ENCODE measurements at places on chromosomes 12 and 14. TPM values are rescaled to one million over a fixed set of nuclear protein-coding genes. Genes with fewer than 3 reads are reported as not detected.
A peak's percentile ranks its signal among the peaks of the same experiment; 100 is the strongest.

- no peak for DNase-seq
Observed at GRCh38 chr12:96210376-96211055, 16.3 kb downstream of the ELK3 start.

Gene GOLT1B
- 14.7 TPM for total RNA-seq

GRCh38 chr12:12180136-12180535, 86.7 kb downstream of the LRP6 start:
- DNase-seq = no peak

Gene RASAL1
- total RNA-seq = not detected

DNA sequence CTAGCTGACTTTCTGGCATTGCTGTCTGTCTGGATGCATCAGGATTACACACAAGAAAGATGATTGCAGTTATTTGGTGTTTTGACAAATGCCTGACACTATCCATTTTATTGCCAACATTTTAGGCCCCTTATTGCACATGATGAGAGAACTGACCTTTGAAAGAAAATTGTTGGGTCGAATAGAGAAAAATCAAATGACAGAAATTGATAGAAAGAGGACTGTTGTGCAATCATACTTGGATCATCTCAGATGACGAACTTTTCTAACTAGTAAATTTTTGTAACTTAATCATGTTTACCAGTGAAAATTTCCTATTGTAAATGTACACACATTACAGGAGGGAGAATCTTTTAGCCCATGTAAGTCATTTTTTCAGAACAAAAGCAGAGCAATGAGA, 251.5 kb upstream of the USP15 start:
- no peak for DNase-seq

Gene CCDC175
- total RNA-seq = not detected

Gene CLIP1
- 486 TPM for total RNA-seq

DNA sequence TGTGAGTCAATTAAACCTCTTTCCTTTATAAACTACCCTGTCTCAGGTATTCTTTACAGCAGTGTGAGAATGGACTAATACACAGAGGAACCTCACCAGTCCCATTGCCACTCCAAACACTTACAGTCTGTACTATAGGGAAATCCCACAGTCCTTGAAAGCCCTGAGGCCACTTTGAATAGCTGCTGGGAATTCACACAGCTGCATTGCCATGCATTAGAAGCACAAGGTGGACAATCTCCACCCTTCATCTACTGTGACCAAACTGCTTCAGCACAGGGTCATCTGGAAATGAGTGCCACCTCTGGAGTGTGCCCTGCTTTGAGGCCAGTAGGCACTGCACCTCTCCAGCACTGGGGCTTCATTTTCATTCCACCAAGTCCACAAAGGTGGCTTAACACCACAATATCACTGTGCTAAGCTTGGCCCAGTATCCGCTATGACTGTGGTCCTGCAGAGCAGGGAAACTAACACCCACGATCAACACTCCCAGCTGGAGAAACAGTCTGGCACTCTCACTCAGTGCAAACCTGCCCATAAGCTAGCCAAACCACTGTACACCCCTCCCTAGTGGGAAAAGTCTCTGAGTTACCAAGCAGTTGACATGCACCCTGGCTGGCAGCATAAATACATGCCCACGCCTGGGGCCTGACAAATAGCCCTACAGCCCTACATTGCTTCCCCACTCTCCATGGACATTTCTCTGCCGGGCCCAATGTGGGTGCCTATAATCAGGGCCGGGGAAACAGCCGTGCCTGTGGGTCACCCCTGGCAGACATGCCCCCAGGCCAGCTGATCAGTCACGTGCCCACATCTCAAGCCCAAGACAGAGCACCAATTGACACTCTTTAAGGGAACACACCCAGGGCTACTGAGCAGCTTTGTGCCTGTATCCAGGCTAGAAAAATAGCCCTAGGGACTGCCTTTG, 294.3 kb upstream of the MGAT4C start:
- no peak for DNase-seq

GRCh38 chr14:99809360-99809759, 16.1 kb downstream of the EML1 start:
- DNase-seq = peak; percentile 63

DNA sequence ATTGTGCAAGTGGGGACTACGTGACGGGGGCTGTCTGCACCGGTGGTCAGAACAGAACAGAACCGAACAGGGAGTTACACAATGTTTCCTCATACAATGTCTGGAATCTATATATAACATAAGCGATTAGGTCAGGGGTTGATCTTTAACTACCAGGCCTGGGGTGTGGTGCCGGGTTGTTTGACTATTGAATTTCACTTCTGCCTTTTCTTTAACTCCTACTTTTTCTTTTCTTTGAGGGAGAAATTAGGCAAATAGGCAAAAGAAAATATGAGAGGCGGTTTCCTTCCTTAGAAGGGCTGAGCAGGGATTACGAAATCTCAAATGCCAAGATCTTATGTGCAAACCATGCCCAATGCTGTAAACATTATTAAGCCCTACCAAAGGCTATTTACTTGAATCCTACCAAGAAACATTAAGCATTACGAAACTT, 140.3 kb downstream of the SLC38A6 start:
- no peak for DNase-seq

Gene PCNX4
- 33.7 TPM for total RNA-seq

Gene IAPP
- not detected for total RNA-seq

Gene SMCO2
- total RNA-seq = not detected

Gene ACOT6
- total RNA-seq = not detected

GRCh38 chr14:104518659-104519350, 60.8 kb upstream of the C14orf180 start:
- DNase-seq = no peak

Gene VRTN
- total RNA-seq = not detected

- no peak for DNase-seq
Observed at GRCh38 chr12:22234561-22234960, 99.9 kb downstream of the ST8SIA1 start.

Gene KRT3
- not detected for total RNA-seq

Gene ASPG
- not detected for total RNA-seq

Gene HOXC12
- total RNA-seq = not detected

GRCh38 chr12:15201456-15201855, 19.8 kb downstream of the RERG start:
- DNase-seq = no peak

DNA sequence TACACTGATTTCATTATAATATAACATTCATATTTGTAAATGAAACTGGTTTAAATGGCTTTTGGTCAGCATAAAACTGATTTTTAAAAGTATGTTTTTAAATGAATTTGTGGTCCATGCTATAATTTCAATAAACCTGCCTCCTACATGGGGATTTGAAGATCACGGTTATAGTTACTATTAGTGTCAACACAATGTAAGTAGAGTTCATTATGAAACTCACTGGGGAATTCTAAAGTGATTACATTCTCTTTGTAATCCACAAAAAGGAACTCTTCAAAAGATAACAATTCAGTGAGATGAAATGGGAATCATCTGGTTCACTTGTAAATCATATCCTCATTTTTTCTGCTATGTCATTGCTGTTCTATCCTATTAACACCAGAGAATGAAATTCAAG, 204.5 kb upstream of the G2E3 start:
- DNase-seq = no peak

Gene OR4E2
- not detected for total RNA-seq

Gene PIWIL1
- not detected for total RNA-seq

DNA sequence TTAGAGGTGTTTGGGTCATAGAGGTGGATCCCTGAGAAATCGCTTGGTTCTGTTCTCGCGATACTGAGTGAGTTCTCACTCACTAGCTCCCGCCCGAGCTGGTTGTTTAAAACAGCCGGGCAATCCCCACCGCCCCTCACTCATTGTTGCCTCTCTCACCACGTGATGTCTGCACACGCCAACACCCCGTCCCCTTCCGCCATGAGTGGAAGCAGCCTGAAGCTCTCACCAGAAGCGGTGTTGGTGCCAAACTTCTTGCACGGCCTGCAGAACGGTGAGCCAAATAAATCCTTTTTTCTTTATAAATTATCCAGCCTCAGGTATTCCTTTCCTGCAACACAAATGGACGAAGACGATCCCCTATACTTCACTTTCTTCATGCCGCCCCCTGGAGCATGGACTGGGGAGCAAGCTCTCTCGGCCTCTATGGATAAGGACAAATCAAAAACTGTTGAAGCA, 45.4 kb upstream of the CCND2 start:
- no peak for DNase-seq

Gene KRT77
- not detected for total RNA-seq

DNA sequence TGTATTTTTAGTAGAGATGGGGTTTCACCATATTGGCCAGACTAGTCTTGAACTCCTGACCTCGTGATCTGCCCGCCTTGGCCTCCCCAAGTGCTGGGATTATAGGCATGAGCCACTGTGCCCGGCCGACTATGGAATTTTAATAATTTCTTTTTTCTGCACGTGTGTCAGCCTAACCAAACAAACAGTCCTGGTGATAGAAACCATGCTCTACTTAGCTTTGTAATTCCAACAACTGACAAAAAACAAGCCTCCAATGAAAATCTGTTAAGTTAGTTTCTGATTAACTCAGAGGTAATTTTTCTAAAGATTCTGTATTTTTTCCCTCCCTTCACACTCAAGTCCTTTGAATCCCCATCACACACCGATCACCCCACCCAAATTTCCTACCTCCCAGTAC, 15.3 kb downstream of the COQ10A start:
- DNase-seq = no peak

DNA sequence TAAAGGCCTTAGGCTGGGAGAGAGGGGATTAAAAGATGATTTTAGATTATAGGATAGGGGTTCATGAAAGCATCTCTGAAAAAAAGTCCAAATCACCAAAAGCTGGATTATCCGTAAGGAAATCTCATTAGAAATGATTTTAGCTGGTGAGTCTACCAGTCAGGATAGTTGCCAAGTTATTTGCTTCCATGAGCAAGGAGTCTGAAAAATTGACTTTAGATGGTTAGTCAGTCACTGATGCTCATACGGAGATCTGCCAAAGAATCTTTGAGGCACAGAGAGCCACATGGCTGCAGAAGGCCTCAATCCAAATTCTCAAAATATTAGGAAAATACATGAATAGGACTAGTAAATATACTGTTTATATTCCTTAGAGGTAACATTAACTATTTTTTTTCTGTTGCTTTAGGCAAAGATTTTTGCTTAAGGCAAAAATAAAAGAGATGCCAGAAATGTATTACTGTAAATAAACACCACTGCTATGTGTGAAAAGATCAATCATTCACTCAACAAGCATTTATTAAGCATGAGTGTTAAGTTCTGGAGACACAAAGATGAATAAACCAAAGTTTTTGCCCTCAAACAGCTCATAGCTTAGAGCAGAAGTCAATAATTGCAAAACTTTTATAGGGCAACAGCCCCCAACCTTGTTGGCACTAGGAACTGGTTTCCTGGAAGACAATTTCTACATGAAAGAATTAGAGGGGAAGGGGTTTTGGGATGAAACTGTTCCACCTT, 105.2 kb downstream of the BBS10 start:
- DNase-seq = no peak

GRCh38 chr12:74922117-74922516, 287.5 kb downstream of the KCNC2 start:
- DNase-seq = no peak

- no peak for DNase-seq
Observed at GRCh38 chr14:96423446-96424108, 31.6 kb downstream of the AK7 start.

Gene CLEC2B
- total RNA-seq = 14.4 TPM

DNA sequence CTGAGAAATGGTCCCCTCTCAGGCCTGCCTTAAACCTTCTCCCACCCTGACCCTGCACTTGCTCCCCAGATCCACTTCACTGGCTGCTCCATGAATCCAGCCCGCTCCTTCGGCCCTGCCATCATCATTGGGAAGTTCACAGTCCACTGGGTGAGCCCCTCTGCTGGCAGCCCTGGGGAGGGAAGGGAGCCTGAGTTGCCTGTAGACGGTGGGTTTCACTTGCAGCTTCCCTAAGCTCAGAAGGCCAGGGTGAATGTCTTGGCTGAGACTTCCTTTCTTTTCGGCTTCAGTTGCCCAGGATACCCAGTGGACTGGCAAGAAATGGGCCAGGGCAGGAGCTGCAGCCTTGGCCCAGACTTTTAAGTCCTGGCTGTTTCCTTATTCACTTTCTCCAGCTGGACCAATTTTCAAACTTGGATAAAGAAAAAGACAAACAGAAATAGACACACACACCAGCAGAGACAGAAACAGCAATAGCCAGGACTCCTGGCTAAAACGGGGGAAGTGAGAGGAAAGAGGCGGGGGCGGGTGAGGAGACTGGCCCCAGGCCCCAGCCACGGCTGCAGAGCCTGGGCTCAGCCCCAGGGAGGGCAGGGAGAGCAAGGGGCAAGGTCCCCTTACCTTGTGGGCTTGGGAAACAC, 2.0 kb downstream of the AQP6 start:
- DNase-seq = no peak

DNA sequence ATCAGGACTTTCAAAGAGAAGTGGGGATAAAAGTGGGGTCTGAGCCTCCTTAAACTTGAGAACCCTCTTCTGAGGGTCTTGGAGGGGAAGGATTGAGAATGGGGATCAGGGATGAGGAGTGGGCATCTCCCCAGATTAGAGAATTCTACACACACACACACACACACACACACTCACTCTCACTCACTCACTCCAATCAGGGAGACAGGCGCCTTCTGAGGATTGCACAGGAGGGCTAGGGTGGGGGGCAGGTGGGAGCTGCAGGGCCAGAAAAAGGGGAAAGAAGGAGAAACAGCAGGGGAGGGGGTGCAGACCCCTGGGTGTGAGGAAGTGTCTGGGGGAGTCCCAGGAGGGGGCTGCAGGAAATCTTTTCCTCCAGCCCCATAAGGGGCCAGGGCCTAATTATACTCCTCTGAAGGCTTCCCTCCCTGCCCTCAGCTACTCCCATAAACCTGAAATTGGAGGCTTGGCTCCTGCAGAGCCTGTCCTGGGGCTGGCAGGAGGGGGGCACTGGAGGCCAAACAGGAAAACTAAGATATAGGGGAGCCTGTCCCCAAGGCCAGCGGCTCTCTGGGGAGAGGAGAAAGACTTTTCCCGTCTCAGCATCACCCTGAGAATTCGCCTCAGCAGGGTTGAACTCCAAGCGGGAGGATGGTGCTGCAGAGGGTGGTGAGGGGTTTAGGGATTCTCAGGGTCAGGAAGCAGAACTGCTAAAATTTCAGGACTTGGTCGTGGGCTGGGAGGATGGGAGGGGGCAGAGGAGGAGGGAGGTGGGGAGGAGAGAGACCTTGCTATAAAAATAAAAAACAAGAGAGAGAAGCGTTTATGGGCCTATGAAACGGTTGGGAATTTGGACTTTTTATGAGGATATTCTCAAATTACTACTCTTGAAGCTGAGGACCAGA, 1.6 kb downstream of the HOXC9 start:
- DNase-seq = peak; percentile 31

GRCh38 chr12:91249054-91249453, 66.4 kb upstream of the DCN start:
- DNase-seq = no peak

- DNase-seq = no peak
Observed at GRCh38 chr12:46084666-46085631, 94.6 kb upstream of the SCAF11 start.

GRCh38 chr12:116864371-116865160, 16.7 kb downstream of the HRK start:
- no peak for DNase-seq

Gene DICER1
- 63.7 TPM for total RNA-seq

- DNase-seq = no peak
Observed at GRCh38 chr14:105173901-105174894, 5.6 kb upstream of the JAG2 start.

Gene RIMBP2
- 1.2 TPM for total RNA-seq

Measured in gastrocnemius medialis (tissue), 4 donors.